ENCODE measurements at places on chromosomes 4 and X.

DNA sequence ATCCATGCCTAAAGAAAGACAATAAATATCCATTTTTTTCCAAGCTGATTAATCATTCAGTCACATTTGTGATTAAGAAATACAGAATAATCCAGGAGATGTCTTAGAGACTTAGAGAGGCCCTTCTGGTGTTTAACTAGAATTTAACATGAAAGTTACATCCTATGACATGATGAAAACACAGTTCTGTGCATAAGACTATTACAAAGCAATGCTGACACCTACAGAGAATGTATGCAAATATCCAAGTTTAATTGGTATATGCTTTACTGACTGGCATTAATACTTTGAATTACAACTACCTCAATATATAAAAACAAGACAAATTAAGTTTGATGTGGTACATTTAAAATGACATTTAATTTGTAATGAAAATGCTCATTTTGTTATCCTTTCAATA, 17.8 kb upstream of the TLL1 start:
- DNase-seq = no peak

DNA sequence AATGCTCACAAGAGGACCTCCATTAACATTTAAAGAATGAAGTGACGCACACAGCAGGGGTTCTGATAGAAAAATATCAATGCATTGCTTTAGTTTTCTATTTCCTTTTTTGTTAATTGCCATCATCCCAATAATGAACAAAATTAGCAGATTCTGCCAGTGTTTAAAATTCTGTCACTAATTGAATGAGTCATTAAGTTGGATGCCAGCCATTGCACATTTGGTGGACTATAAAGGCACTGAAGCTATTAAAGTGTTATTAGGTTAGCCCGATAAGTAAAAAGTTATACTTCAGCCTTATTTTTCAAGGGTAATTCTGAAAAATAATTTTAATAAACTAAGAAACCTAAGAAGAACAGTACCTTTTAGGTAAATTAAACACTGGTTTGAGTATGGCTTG, 53.1 kb downstream of the MAP3K15 start:
- no peak for DNase-seq

- DNase-seq = no peak
Measured at GRCh38 chr4:119299741-119300100, 22.2 kb downstream of the FABP2 start.

DNA sequence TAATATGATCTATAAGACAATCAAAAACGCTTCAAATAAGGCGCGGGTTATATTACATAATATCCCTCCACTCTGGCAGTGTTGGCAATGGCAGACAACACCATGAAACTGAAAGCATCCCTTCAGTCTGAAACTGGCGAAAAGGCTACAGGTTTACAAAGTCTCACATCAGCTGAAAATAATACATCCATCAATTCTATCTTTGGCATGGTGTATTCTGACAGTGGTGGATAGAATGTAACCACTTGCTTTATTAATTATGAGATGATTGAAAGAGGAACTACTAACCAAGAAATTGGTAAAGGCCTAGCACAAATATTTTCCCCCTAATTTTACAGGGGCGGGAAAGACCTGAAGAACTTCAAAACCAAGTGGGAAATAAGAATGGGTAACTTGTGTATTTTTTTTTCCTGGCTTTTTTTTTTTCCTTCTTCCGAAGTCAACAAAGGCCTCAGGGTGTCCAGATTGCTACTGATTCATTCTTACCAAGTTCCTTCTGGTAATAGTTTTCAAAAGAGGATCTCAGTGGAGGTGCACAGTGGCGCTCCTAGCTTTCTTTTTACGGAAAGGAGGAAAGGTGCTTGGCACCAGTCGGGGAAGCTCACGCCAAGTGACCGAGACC, 728 bp downstream of the UBA6 start:
- DNase-seq = no peak

DNA sequence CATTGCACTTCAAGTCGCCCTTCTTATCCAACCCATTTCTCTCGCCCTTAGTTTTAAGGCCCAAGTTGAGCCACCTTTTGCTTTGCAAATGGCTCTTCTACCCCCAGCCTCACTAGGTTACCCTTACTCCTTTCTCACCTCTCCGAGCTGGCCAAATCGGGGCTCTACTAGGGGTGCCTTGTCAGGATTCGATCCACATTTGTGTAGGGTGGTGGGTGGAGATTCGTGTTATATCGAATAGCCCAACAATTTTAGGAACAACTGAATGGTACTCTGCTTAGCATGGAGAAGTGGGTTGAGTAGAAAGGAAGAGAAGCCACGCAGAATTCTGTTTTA, 3.5 kb downstream of the SLIT2 start:
- no peak for DNase-seq

- DNase-seq = no peak
Measured at GRCh38 chrX:40415675-40416074, 165.1 kb upstream of the ATP6AP2 start.

DNA sequence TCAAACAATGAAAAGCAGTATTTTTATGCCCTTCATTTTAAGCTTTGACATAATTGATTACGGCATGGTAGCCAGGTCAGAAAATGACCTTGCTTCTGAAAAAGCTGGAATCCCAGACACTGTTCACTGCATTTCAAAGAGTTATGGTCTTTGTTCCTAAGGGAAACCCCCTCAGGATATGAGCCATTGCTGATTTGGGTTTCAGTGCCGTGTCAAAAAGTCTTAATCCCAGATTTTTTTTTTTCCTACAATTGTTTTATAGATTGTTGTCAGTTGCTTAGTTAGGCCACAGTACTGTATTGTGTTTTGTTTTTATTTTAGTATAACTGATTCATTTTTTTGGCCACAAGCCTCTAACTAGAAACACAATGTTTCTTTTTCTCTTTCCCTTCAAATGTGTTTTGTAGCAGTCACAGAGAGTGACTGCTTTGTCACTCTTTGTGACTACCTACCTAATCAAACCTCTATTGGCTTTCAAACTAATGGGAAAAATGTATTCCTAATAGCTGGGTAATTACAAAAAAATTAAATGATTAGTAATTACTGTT, 10.3 kb downstream of the WDR44 start:
- no peak for DNase-seq

- no peak for DNase-seq
Measured at GRCh38 chrX:133610056-133610455, 194.8 kb upstream of the GPC4 start.

DNA sequence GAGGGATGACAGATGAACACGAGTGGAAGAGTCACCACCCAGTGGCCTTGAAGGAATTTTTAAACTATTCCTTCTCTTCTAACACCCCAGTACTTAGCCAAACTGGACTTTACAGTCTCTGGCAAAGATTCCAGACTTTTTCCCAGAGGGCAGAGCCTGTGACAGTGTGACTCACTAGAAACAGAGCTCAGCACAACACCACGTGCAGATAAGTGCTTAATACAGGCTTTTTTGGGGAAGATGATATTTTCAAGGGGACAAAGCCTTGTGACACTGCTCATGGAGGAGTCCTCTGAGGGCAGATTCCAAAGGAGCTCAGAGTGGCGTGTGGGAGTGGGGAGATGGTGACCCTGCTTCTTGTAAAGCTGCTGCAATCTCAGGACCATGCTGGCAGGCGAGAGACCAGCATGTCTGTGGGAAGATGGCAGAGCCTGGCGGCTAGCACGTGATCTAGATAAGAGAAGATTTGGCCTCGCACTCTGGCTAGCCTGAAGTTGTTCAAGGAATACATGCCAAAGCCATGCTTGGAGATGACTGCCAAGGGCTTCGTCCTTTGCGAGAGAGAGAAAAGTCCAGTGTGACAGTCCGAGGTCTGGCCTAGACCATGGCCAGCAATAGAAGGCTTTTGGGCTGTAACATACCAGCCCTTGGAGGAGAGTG, 2.4 kb downstream of the RAB33A start:
- no peak for DNase-seq

DNA sequence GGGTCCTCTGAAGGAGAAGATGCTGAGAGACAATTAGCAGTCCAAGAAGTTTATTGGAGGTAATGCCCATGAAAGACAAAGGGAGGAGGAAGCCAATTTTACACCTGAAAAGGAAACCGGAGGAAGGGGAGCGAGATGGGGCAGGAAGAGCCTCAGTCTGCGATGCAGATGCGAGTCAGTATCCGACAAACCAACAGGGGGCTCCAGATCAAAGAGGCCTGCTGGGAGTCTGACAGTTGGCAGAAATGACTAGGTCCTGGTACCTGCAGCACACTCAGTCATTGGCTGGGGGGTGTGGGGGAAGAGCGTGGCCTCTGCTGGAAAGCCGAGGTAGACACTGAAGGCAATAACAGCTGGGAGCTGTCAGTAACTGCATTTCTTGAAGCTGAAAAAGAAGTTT, 231.1 kb upstream of the CENPE start:
- no peak for DNase-seq

GRCh38 chr4:20432088-20432487, 180.4 kb downstream of the SLIT2 start:
- no peak for DNase-seq

- DNase-seq = no peak
Measured at GRCh38 chrX:46918434-46918833, 6.2 kb downstream of the JADE3 start.

DNA sequence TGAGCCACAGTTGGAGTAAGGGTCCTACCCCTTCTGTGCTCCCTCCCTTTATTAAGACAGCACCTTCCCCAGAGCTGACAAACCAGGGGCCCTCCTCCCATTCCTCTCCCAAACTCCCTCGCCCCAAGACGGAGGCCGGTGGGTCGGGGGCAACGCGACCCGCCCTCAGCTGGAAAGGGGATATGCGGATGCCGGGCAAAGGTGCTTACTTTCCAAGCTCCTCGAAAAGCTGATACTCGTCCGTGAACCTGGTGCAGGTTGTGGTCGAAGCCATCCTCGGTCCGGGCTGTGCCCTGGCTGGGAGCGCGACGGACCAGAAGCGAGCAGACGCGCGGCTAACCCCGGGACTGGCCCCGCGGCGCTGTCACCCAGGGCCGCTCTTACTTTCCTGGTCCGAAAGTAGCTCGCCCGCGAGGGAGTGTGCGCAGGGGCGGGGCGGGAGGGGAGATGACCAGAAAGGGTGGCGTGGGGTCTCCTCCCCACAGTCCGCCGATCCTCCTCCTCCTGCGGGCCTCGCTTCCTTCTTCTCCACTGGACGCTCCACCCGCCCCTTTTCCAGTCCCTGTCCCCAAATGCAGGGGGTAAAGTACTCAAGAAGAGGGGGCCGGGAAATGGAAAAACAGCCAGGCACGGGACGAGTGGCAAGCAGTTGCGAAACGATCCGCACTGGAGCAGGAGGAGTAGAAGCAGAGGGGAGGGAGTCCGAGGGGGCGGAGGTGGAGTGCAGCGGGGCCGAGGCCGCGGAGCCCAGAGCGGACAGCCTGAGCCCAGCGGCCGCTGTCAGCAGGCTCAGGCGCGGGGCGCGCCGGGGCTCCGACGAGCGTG, 531 bp downstream of the CAMK2D start:
- DNase-seq = no peak

- no peak for DNase-seq
Measured at GRCh38 chr4:25129917-25130316, 30.3 kb downstream of the SEPSECS start.

DNA sequence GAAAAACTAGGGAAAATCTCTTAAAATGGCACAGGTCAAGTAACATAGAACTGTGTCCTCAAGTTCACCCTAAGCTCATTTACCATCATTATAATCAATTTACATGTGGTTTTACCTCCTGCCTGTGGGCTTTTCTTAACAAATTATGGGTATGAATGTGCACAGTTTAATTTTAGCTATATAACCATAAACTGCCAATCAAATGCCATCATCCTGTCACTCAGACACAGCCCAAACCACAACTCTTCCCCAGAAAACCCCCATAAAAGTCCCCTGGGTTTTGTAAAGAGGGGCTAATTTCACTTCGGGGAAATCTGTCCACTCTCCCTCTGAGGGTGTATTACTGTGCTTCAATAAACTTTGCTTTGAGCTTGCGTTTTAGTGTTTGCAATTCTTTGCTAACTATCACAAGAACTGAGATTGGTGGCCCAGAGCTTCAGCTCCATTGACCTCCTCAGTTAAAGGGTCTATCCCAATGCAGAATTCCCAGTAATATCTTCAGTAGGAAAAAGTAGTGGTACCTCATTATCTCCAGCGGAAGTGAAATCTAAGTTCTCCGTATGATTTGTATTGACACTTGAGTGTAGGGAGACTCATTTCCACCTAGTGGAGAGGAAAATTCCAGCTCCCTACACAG, 394.6 kb downstream of the SPOCK3 start:
- DNase-seq = no peak

- DNase-seq = no peak
Measured at GRCh38 chrX:12961196-12961718, 13.7 kb upstream of the TMSB4X start.

- DNase-seq = no peak
Measured at GRCh38 chrX:17266136-17266535, 108.9 kb upstream of the NHS start.

DNA sequence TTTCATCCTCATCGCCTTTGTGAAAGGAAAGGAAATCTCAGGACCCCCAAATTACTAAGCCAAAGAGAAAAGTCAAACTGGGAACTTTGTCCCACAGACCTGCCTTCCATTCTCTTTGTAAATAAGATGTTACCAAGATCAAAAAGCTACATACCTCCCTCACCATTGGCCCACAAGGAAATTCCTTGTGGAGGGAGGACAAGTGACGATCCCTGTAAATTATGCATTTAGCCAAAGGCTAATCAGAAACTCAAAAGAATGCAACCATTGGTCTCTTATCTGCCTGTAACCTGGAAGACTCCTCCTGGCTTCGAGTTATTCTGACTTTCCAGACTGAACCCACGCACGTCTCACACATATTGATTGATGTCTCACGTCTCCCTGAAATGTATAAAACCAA, 70.3 kb downstream of the SHOX start:
- no peak for DNase-seq
